ENCODE measurements at places on chromosomes 2 and 18. TPM values are rescaled to one million over a fixed set of nuclear protein-coding genes. Genes with fewer than 3 reads are reported as not detected.

Gene CRYGD
- not detected for total RNA-seq

Gene PROKR1
- total RNA-seq = not detected

Gene DPP10
- 1.7 TPM for total RNA-seq

Gene TGOLN2
- 36.5 TPM for total RNA-seq

Gene LIMS4
- 0.26 TPM for total RNA-seq

Gene FAM237A
- total RNA-seq = not detected

Gene CCDC88A
- total RNA-seq = 28.3 TPM

Gene ZDBF2
- 4.1 TPM for total RNA-seq

Gene SPATA3
- not detected for total RNA-seq

Gene ARHGAP28
- 1.6 TPM for total RNA-seq

Gene ERICH2
- not detected for total RNA-seq

Gene UGT1A3
- not detected for total RNA-seq

Gene SPDYA
- total RNA-seq = not detected

Gene DIS3L2
- total RNA-seq = 17.2 TPM

Gene ARMC9
- total RNA-seq = 51.5 TPM

Gene COPS9
- total RNA-seq = 141 TPM
